ENCODE measurements at places on chromosomes 1 and 21. TPM values are rescaled to one million over a fixed set of nuclear protein-coding genes. Genes with fewer than 3 reads are reported as not detected.

Gene OR2G6
- not detected for total RNA-seq

Gene OR6K3
- total RNA-seq = not detected

Gene ST6GALNAC5
- total RNA-seq = not detected

Gene TNFRSF18
- 2.6 TPM for total RNA-seq

Gene IARS2
- 93.4 TPM for total RNA-seq

Gene TENT5C
- 1.0 TPM for total RNA-seq

Gene CD48
- total RNA-seq = 77.7 TPM

Data from subcutaneous adipose tissue (tissue), 4 donors.